ENCODE measurements at places on chromosomes 4 and X.

DNA sequence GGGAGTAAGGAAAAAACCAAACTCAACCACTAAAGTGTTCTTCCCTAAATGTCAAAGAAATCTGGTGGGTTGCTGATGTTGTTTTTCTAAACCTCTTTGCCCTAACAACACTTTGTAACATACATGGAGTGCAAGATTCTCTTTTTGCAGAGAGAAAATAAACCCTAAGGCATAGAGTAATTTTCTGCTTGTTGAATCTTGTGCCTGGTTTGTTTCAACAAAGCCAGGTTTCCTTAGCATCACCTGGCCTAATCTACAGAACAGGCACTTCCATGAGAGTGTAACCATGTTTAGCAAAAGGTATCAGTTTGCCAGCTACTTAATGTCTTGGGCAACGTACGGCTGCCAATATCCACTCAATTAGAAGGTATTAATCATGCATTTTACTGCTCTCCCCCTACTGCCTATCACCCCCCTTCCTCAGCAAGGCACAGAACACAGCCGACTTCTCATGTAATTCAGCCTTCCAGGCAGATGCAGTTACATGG lies 219.2 kb downstream of the MAML3 start:
- DNase-seq: no peak

DNA sequence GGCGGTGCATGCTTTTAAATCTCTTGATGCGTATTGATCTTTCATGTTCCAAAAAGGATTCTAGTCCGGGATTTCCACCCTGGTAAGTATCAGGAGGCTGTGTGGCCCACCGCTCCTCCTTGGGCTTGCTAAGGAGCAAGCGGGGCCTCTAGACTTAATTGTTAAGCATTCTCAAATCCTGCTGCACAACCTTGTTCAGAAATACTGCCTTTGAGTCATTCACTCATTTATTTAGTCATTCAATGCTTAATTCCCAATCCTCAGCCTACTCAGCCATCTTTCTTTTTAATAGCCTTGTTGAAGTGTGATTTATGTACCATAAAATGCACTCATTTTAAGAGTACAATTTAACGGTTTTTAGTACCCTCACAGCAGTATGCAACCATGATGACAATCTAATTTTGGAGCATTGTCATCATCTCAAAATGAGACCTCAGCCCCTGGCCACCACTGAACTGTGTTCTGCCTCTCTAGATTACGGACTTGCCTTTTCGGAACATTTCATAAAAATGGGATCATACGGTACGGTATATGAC lies 15.6 kb upstream of the SLC2A9 start:
- DNase-seq: no peak

DNA sequence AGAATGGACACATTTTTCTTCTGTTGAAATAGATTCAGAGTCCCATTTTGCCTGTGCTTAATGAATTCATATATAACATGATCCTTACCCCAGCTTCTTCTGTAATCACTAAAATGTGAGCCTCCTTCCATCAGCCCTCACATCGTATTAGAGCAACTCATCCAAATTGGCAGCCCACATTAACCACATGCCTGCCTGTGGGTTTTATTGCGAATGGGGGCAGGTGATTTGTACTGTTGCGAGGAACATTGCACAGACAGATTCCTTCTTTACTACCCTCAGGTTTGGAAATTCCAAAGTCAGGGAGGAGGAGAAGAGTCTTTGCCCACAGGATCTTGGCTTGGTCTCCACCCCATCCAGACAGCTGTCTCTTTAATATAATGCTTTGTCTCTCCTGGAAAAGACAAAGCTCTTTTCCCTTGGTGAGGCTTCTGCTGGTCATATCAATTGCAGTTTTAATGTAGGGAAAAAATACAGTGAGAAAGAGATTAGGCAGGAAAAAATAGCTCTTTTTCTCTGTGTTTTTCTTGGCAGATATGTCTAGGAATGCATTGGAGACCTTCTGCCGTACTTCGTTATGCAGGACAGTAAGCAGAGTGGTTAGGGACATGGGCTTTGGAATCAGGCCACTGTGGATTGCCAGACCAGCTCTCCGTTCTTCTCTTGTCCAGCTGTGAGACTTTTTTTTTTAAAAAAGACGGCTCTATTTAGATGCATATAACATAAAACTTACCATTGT lies 371.2 kb downstream of the AFF2 start:
- DNase-seq: no peak

GRCh38 chr4:107210450-107211239 lies 174.5 kb upstream of the DKK2 start:
- DNase-seq: no peak

GRCh38 chrX:8504451-8504850 lies 39.8 kb downstream of the VCX3B start:
- DNase-seq: no peak

- no peak for DNase-seq
Observed at GRCh38 chr4:7412554-7412912, 22.2 kb downstream of the PSAPL1 start.

DNA sequence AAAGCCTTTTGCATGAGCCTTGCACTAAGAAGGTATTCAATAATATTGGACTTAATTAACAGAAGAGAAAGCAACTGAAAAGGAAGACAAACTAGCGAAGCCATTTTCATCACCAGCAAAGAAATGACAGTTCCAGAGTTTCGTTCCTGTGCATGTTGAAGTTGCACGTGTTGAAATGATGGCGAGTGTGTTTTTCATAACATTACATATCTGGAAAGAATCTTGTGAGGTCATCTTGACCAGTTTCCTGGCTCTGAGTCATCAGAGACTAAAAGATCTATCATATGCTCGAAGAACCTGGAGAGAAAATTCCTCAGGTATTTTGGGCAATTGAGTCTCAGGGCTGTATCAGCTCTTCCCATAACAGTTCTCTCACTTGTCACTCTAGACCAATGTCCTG lies 106.2 kb upstream of the MAML3 start:
- no peak for DNase-seq

DNA sequence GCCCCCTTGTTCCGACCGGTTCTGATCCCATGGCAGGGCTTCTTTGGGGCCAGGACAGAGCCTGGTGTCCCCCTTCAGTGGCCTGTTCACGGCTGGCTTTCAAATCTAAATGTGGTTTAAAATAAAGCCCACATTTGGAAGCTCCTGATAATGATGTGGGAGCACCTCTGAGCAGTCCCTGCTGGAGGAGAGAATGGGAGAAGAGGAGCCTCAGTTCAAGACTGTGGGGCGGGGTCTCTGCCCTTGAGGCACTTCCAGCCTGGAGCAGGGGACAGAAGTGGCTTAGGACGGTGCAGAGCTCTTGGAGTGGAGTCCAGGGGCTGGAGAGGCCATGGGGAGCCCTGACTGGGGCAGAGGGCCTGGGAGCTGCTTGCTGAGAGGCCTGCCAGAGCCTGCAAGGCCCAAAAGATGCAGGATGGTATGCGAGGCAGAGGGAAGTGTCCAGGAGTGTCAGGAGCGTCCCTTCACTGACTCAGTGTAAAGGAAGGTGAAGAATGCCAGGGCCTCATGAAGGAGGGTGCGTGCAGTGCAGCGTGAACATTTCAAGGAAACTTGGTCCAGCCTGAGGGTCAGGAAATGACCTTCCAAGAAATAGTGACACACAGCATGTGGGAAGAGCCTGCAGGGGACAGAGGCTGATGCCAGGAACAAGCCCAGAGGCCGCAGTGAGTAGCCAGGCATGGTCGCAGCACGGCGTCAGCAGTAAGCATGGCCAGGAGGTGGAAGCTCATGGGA lies 21.1 kb upstream of the TADA2B start:
- no peak for DNase-seq

- DNase-seq: peak; percentile 88
Observed at GRCh38 chr4:83212041-83212851, 72.4 kb downstream of the COQ2 start.

Data from CD4-positive, alpha-beta T cell treated with Interleukin-10 for 1 hour (primary cell).